ENCODE measurements at places on chromosomes 5 and 9. TPM values are rescaled to one million over a fixed set of nuclear protein-coding genes. Genes with fewer than 3 reads are reported as not detected.

GRCh38 chr5:96431376-96432187 lies 1.5 kb downstream of the PCSK1 start:
- peaks cover 16% of the 10 kb centered on the region for H3K27me3 ChIP-seq
- no peak overlapping the region for H3K27ac ChIP-seq
- H3K4me1 ChIP-seq = peaks cover 35% of the 10 kb centered on the region
- no peak for DNase-seq
- H3K4me3 ChIP-seq = peak overlapping the region; percentile 44
- no peaks in the 10 kb centered on the region for H3K36me3 ChIP-seq

DNA sequence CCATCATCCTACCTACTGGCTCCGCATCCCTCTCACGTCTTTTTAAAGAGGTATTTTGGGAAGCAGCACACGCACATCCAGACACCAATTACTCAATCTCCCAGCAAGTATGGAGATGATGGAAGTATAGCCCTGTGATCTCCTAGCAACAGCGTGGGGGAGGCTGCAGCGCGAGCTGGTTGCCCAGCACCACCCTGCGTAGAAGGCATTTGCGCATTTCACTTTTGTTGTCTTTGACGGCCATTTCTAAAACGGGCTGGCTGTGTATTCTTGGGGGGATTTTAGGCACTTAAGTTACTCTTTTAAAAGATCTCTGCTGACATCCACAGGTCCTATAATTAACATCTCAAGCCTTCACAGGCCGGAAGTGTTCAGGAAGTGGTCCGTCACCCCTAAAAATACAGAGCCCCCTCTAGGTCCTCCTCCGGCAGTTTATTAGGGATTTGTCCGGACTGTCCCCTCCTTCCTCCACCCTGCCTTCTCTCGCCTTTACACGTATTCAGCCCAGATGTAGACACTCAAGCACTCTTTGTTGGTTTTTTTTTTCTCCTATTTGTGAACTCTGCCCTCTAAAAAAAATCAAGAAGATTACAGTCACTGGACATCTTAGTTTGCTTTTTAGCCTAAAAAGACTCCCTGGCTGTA lies 371.4 kb downstream of the NTRK2 start:
- H3K4me3 ChIP-seq = no peak overlapping the region
- no peaks in the 10 kb centered on the region for H3K4me1 ChIP-seq
- no peaks in the 10 kb centered on the region for H3K27me3 ChIP-seq
- DNase-seq = no peak
- H3K36me3 ChIP-seq = no peaks in the 10 kb centered on the region
- no peak overlapping the region for H3K27ac ChIP-seq

DNA sequence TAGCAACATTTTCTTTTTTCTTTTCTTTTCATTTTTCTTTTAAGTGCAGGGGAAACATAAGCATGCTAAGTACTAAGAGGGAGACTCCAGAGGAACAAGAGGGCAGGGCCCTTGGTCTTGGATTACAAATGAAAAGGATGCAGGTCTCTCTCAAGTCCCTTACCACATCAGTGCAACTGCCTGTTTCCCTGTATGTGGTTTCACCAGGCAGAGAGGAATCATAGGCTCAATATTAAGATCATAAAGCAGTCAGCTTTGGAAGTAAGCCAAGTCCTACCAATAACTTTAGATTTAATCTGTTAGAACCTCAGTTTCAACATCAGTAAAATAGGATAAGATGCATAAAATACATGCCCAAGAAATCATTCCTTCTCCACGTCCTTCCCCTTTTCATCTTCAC lies 422.7 kb upstream of the PAPPA start:
- DNase-seq = no peak
- H3K36me3 ChIP-seq = no peaks in the 10 kb centered on the region
- no peaks in the 10 kb centered on the region for H3K27me3 ChIP-seq
- H3K27ac ChIP-seq = no peak overlapping the region
- no peaks in the 10 kb centered on the region for H3K4me1 ChIP-seq

DNA sequence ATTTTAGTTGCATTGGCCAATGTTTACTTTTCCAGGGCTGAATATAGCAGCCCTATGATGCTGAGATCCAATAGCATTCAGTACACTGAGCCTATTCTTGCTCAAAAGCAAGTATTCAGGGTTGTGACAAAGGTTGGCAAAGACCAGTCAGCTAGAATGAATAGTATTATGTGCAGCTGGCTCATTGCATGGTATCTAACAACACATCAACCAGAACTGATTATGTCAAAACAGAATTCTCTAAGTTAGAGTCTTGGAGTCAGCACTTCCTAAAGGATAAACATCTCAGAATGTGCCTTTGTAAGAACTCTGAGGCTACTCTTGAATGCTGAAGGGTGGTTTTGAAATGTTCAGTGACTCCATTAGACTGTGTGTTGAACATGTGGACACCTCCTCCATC lies 774.5 kb upstream of the RGMB start:
- no peak overlapping the region for H3K27ac ChIP-seq
- peaks cover 12% of the 10 kb centered on the region for H3K4me1 ChIP-seq
- no peak for DNase-seq
- no peak overlapping the region for H3K4me3 ChIP-seq
- no peaks in the 10 kb centered on the region for H3K27me3 ChIP-seq
- H3K36me3 ChIP-seq = no peaks in the 10 kb centered on the region

GRCh38 chr5:121945261-121945660 lies 16.5 kb upstream of the SRFBP1 start:
- H3K36me3 ChIP-seq = no peaks in the 10 kb centered on the region
- no peaks in the 10 kb centered on the region for H3K4me1 ChIP-seq
- H3K27ac ChIP-seq = no peak overlapping the region
- H3K27me3 ChIP-seq = no peaks in the 10 kb centered on the region

DNA sequence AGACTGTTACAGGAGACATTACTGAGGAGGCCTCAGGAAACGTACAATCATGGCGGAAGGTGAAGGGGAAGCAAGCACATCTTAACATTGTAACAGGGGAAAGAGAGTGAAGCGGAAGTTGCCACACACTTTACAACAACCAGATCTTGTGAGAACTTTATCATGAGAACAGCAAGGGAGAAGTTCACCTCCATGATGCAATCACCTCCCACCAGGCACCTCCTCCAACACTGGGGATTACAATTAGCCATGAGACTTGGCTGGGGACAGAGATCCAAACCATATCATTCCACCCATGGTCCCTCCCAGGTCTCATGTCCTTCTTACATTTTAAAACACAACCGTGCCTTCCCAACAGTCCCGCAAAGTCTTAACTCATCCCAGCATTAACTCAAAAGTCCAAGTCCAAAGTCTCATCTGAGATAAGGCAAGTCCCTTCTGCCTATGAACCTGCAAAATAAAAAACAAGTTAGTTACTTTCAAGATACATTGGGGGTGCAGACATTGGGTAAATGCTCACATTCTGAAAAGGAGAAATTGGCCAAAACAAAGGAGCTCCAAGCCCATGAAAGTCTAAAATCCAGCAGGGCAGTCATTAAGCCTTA lies 138.3 kb downstream of the TMEM161B start:
- DNase-seq = no peak
- no peaks in the 10 kb centered on the region for H3K4me1 ChIP-seq
- no peak overlapping the region for H3K4me3 ChIP-seq
- H3K36me3 ChIP-seq = no peaks in the 10 kb centered on the region
- no peak overlapping the region for H3K27ac ChIP-seq

GRCh38 chr5:149687486-149688168 lies 42.5 kb upstream of the PPARGC1B start:
- H3K27me3 ChIP-seq = no peaks in the 10 kb centered on the region
- no peaks in the 10 kb centered on the region for H3K36me3 ChIP-seq
- no peaks in the 10 kb centered on the region for H3K4me1 ChIP-seq
- H3K27ac ChIP-seq = no peak overlapping the region

GRCh38 chr5:41787265-41787664 lies 83.0 kb downstream of the OXCT1 start:
- H3K27me3 ChIP-seq = no peaks in the 10 kb centered on the region
- no peak for DNase-seq
- no peak overlapping the region for H3K4me3 ChIP-seq
- H3K36me3 ChIP-seq = no peaks in the 10 kb centered on the region

- no peak overlapping the region for H3K4me3 ChIP-seq
- H3K27ac ChIP-seq = no peak overlapping the region
- no peaks in the 10 kb centered on the region for H3K27me3 ChIP-seq
- no peaks in the 10 kb centered on the region for H3K36me3 ChIP-seq
- H3K4me1 ChIP-seq = no peaks in the 10 kb centered on the region
These were observed 64.3 kb downstream of the DTWD2 start for GRCh38 chr5:118924006-118924389.

GRCh38 chr5:132640613-132641012 lies 17.4 kb upstream of the IL13 start:
- peaks cover 42% of the 10 kb centered on the region for H3K36me3 ChIP-seq
- no peaks in the 10 kb centered on the region for H3K27me3 ChIP-seq
- no peaks in the 10 kb centered on the region for H3K4me1 ChIP-seq
- no peak overlapping the region for H3K4me3 ChIP-seq
- DNase-seq = no peak
- H3K27ac ChIP-seq = no peak overlapping the region

DNA sequence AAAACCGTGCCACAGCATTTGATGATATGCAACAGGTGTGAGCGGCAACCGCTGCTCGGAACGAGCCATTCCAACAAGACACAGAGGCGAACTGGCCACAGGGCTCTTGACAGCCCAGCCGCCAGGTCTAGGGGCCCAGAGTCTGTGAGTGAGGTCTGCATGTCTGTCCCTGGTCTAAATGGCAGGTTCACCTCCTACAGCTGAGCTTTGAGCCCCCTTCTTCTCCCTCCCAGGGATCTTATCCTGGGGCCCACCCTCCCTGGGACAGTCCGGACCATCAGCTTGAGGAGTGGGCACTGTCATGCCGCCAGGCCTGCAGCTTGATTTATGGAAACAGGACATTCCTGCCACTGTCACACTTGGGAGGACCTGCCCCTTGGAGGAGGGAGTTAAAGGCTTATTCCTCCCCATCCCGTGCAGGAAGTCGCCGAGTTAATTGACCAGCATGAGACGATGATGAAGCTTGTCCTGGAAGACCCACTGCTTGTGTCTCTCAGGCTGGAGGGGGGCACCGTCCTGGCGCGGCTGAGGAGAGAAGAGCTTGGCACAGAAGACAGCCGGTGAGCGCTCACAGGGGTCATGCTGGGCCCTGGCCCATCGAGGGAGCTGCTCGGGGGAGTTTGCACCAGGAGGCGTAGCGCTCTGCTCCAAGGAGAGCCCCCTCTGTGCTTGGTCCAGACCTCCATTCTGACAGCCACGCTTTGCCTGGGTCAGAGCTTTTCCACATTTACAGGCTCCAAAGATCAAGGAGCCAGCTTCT lies 35.5 kb upstream of the LRRC14B start:
- H3K4me1 ChIP-seq = no peaks in the 10 kb centered on the region
- no peak overlapping the region for H3K4me3 ChIP-seq
- no peaks in the 10 kb centered on the region for H3K36me3 ChIP-seq

SLCO6A1 gene
- not detected for total RNA-seq

REEP2 gene
- 38.8 TPM for total RNA-seq

MRPS30 gene
- 53.9 TPM for total RNA-seq
